ENCODE measurements at places on chromosomes 2 and 18.
A peak's percentile ranks its signal among the peaks of the same experiment; 100 is the strongest.

DNA sequence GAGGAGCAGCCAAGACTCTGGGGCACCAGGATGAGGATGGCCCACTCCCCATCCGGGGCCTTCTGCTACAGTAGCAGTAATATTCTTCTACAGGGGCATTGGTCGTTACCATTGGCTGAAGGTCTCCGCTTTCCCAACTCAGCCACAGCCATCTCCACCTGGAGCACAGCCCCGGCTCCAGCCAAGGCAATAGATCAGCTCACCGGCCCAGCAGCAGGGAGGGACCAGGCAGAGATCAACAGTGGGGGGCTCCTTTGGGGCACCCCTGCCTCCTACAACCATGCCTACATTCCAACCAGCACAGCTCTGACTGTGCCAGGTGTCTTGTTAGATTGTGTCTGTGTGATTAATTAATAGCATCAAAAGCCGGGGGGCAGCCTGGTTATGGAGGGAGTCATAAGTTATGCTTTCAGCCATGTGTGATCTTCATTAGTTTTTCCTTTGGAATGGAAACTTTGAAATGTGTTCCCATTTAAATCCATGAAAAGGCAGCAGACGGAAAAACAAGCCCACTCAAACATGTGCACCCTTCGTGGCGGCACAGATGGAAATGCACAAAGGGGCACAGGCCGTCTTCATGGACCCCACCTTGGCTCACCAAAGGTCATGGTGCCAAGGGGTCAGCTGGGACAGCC, 68.6 kb upstream of the BZW1 start:
- DNase-seq = no peak

GRCh38 chr18:59696311-59697235, 650 bp downstream of the CCBE1 start:
- peak; percentile 70 for DNase-seq

- peak; percentile 59 for DNase-seq
Observed at GRCh38 chr18:48543228-48543627, 4.4 kb downstream of the CTIF start.

DNA sequence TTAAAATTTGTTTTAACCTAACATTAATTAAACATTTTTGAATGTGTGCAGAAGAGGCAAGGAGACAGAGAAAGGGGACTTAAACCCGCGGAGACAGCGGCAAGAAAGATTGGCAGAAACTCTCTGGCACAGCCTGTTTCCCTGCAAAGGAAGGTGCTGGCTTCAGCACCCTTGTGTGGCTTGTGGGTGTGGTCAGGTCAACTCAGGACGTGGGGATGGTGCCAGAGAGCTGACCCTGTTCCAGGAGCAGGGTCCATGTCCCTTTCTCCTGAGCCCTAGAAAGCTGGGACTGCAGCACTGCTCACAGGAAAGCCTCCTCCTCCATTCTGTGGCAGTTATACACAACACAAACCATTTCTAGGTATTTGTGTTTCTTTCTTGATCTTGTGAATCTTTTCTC, 176.2 kb upstream of the ST6GAL2 start:
- no peak for DNase-seq

GRCh38 chr2:142557391-142557790, 320.1 kb upstream of the KYNU start:
- no peak for DNase-seq

- DNase-seq = no peak
Observed at GRCh38 chr18:27614951-27615844, 430.1 kb upstream of the CHST9 start.

DNA sequence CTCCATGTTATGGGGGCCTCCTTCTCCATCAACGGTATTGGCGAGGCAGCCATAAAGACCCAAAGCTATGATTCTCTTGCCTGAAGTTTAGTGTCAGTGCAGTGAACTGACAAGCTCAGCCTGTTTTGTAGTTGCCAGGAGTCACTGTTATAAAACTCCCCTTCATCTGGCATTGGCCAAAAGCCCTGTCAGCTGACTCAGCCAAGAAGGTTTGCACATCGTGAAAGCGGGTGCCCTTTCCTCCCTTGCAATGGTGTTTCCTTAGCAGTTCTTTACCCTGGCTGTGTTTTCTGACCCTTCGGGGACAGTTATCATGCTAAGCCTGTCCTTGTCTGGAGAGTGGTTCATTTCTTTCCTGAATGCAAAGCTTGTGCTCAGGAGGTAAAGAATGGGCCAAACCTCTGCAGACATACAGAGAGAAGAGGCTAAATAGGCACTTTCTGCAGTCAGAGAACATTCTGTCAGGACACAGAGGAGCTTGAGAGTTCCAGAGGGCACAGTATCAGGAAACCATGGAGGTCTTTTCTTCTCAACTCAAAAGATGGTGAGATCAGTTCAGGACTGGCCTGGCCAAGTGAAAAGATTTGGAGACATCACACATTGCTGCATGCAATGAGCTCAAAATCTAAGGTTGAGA, 414.2 kb downstream of the ZNF521 start:
- DNase-seq = no peak

DNA sequence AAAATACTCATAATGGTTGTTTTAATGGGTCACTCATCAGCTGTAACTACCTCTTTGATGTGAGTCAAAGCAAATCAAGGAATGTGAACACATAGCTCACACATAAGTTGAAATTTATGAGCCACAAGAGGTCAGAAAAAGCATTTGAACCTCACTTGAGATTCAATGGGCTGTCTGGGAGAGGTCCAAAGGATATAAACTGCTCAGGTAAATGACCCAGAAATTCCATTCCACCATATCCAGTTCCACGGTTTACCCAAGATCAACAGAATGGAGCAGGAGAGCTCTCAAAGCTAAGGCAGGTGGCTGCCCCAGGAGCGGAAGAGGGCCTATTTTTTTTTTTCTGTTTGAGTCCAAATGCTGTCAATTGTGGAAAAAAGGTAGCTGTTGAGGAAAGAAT, 464.1 kb downstream of the TNS1 start:
- no peak for DNase-seq

- no peak for DNase-seq
Observed at GRCh38 chr18:31487246-31488015, 10.5 kb upstream of the DSG2 start.

DNA sequence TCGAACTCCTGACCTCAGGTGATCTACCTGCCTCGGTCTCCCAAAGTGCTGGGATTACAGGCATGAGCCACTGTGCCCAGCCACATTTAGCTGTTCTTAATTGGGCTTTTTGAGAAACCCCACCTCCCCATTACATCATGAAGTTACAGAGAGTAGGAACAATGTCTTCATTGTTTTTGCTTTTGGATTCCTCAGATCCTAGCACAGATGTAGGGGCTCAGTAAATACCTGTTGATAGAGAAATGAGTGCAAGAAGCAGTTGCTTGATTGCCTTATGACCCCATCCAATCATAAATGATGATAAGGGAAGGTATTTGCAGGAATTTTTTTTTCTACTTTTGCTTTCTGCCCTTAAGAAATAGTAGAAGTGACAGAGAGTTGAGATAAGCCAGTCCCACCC, 25.4 kb downstream of the GREB1L start:
- DNase-seq = no peak

GRCh38 chr2:209305026-209305425, 118.8 kb upstream of the MAP2 start:
- DNase-seq = no peak

- no peak for DNase-seq
Observed at GRCh38 chr18:69777248-69777647, 170.4 kb downstream of the CD226 start.

DNA sequence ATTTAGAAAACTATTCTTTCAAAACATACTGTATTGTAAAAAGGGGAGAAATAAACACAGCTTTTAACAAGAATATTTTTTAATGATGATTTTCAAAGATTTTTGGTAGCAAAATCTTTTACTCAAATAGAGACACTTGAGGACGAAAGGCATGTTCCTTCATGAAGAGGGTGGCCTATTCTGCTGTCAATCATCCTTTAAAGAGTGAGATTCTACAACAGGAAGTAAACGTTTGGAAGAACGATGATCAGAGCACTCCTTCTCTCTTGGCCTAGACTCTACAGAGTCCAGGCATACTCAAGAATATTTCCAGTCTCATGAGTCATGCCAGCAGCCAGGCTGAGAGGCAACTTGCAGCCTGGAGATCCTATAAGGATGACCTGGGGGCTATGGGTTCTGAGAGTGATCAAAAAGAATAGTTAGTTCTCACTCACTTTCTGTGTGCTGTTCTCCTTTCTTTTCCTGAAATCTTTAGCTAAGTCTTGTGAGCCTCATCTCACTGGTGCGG, 62.4 kb upstream of the TCF4 start:
- DNase-seq = no peak

GRCh38 chr18:25175558-25176517, 176.1 kb downstream of the ZNF521 start:
- no peak for DNase-seq

DNA sequence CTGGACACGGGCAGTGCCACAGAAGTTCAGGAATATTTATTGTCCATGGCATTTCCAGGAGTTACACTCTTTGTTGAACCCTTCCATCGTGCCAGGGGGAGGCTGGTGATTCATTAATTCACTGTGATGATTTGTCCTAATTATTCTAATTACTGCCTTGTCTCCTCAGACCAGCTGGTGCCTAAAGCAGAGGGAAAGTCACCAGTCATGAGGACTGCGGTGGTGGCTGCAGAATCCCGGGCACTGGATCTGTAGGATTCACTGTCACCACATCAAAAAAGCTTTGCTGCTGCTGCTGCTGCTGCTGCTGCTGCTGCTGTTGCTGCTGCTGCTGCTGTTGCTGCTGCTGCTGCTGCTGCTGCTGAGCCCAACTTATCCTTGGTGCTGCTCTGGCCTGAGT, 908.2 kb downstream of the TSN start:
- DNase-seq = no peak

All from H1 (cell line).